Activated CD4-positive, alpha-beta T cell treated with anti-CD3 and anti-CD28 coated beads, Interleukin-2, amount 50 U/mL, for 24 hours (primary cell): ENCODE measurements at places on chromosomes 3 and 15.
A peak's percentile ranks its signal among the peaks of the same experiment; 100 is the strongest.

DNA sequence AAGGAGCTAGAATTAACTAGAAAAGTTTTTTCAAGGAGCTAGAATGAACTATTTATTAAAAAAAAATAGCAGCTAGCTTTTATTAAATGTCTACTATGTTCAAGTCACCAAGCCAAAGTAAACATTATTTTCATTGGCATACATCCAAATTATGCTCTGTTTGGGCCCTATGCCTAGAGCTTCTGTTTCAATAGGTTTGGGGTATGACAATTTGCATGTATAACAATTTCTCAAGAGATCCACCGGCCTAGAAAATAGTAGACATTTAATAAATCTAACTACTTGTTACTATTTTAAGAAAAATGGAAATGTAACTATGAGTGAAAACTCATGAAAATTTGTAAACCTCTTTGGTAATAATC, 8.0 kb downstream of the GABRR3 start:
- DNase-seq, result no peak

- DNase-seq, result no peak
Measured at GRCh38 chr3:18751514-18751913, 326.4 kb upstream of the SATB1 start.

GRCh38 chr15:58413253-58413652, 18.5 kb upstream of the LIPC start:
- no peak for DNase-seq

DNA sequence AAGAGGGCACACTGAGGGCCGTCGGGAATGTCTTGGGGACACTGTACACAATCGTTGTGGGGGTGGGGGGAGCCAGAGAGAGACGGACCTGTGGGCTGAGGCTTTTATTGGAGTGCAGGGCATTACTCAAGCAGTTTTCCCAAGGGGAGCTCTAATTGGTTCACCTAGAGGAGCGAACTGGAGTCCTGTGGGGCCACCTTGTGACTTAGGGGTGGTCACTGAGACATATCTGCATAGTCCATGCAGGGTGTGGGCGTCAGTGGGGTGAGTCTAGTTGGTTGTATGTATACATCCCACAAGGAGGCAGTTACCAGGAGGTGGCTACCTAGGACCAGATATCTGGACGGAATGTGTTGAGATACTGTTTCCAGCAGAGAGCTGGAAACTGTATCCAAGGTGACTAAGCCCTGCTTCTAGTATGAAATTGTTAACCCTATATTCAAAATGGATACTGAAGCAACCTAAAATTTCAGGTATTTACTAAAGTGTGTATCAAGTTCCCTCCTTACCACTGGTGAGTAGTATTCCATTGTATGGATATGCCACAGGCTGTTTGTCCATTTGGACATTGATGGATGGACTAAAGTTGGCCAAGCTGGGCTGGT, 2.6 kb upstream of the PIGZ start:
- no peak for DNase-seq

- no peak for DNase-seq
Measured at GRCh38 chr3:24162929-24163328, 217.8 kb downstream of the NR1D2 start.

DNA sequence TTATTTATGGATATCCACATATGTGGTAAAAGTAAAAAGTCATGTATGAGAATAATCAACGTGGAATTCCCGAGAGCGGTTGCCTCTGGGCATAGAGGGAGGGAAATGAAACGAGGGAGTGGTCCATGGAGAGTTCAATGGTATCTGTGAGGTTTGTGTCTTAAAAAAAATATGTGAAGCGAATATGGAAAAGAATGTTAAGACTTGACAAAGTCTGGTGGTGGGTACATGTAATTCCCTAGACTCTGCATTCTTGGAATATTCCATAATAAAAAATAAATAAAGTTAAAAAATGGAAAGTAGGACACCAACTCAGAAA, 28.4 kb downstream of the FAM43A start:
- DNase-seq, result no peak

DNA sequence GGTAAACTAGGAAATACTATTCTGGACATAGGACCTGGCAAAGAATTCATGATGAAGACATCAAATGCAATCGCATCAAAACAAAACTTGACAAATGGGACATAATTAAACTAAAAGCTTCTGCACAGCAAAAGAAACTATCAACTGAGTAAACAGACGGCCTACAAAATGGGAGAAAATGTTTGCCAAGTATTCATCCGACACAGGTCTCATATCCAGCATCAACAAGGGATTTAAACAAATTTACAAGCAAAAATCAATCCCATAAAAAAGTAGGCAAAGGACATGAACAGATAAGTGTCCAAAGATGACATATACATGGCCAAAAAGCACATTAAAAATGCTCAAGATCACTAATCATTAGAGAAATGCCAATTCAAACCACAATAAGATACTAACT, 1088.9 kb downstream of the NAALADL2 start:
- DNase-seq, result no peak

- no peak for DNase-seq
Measured at GRCh38 chr15:60895986-60896385, 333.1 kb downstream of the RORA start.

GRCh38 chr15:41989573-41990242, 17.4 kb upstream of the EHD4 start:
- peak; percentile 87 for DNase-seq

- DNase-seq, result no peak
Measured at GRCh38 chr3:159458010-159458409, 530.6 kb upstream of the IL12A start.

DNA sequence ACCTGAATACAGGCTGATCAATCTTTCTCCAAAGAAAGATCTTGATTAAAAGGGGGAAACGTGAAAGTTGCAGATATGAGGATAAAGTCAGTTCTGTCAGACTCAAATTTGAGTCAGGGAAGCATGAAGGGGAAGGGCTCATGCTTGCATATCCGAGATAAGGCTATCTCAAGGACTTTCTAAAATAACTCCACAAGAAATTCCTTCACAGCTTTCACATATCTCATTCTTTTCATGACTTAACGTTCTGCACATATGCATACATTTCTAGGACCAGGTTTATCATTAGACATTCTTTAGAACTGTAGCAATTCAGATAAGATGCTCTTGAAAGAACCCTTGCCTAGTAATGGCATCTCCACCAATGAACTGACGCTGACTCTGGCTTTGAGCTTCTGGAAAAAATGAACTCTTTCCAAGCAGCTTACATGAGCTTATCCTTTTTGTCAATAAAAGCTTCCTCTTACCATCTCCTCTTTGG, 15.9 kb downstream of the SH3GL3 start:
- no peak for DNase-seq

DNA sequence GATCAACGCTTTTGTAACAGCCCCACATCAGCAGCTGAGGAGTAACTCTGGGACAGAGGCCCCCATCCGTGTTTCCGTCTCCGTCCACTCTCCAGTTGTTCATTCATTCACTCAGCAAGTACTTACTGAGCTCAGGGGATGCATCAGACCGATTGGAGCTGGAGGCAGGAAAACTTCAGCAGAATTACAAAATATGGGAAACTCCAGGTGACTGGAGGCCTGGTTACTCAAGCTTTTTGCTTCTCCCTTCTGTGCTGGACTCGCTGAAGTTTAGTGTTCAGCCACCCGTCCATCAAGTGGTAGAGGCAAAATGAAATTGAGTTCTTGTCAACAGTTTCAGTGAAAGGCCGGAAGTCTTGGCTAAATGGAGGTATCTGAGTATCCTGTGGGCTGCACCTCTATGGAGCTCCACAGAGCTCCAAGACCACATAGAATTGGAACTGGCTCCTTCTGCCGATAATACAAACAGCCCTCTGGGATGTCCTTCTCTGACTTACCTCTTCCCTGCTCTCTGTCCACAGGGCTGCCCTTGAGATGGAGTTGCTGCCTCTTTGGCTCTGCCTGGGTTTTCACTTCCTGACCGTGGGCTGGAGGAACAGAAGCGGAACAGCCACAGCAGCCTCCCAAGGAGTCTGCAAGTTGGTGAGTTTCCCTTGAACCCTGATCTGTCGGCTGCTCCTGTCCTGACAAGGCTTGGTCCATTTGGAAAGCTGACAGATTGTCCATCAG, 14.7 kb downstream of the NRROS start:
- no peak for DNase-seq

- no peak for DNase-seq
Measured at GRCh38 chr15:27091270-27091940, 120.4 kb downstream of the GABRG3 start.

- DNase-seq, result peak; percentile 49
Measured at GRCh38 chr15:73950831-73951561, 24.7 kb downstream of the LOXL1 start.

DNA sequence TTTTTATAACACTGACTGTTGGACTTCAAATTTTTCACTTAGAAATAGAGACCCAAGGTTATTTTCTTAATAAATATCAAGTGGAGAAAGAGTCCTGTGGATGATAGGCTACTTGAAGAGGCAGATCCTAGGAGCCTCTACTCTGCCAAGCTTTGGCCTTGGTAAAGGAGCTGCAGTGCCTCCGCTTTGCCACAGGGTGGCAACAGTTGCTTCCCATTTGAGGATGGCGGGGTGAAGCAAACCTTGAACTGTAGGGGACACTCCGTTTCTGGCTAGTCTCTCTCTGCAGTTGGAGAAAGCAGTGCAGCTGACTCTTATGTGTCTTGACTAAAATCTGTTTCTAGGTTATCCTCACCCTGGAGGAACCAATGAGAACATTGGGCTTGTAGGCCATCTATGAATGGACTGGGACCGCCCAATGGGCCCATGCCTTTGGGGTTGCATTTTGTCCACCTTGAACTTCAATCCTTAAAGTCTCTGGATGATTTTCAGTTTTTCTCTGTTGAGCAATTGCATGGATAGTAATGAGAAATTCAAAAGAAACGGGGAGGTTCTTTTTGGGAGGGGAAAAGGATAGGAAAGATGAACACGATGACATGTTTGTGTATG, 9.8 kb downstream of the SCG5 start:
- DNase-seq, result peak; percentile 5

- no peak for DNase-seq
Measured at GRCh38 chr3:4740397-4741105, 238.7 kb upstream of the BHLHE40 start.

DNA sequence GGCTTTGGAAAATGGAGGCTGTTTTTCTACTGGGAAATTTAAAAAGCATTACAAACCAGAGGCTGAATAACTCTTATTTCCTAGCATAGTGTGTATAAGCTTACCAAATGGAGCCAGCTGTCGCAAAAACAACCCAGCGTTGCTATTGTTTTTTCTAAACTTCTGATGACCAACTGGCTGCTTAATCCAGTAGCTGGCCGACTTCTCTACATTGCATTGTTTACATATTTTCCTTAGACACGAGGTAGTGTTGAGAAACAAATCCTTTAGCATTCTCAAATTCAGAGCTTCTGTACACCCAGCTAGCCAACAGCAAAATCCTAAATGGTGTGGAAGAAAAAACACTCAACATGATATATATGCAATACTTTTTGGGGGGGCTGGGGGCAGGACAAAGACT, 161.0 kb upstream of the ADAMTS9 start:
- DNase-seq, result no peak

DNA sequence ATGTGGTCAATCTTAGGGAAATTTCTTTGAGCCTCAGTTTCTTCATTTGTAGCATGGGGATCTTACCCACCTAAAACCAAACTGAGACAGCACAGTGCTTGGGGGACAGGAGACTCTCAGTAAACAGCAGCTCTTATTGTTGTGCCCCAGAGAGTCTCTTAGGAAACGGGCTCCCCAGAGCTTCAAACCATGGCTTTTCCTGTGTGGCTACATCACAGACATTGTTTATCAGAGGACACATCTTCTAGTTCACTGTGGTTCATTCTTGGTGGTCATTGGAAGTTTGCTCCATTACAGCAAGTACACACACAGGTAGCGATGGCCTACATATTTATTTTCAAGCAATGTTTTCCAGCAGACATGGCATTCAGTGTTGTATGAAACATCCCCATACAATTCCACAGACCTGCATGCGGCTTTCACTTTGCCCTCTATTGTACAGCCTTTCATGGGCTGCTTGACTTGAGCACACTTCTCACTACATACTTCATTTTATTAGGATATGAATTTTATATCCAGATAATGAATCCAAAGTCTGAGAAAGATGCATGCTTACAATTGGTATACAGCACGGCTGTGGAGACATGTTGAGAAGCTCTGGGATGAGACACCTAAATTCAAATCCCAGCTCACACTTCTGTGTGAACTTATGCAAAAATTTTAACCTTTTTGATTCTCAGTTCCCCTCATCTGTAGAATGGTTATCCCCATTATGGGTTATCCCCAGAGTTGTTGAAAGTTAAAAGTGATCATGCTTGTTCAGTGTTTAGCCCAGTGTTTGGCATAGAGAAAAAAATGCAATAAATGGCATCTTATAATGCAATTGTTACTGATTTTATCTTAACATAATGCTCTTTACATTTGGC, 84.8 kb upstream of the ICE2 start:
- no peak for DNase-seq

DNA sequence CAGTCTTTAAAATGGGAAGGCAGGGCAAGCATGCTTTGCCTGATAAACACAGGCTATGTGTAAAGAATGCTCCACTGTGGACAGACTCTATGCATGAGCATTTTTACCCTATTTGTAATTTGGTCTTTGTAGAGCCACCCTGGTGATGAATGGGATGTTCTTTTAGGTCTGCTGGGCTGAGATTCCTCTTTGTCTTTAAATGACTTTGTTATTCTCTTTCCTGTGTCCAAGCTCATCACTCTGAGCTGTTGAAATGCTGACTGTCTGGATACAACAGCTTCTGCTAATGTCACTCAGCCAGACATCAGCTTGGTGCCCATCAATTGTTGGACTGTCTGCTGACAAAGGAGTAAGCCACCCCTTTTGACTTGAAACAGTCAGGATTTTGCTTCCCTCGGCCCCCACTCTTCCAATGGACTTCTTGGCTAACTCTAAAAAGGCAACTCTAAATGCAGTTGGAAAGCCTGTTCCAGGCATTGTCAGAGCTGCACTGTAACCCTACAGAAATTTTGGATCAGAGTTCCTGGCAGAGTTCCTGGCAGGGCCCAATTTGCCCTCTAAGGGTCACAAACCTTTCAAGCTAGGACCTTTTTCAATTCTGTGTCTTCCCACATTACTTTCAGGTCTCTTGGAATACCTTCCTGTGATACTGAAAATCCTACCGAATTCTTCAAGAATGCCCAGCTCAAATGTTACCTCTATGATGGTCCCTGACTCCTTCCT, 40.5 kb upstream of the EIF1B start:
- DNase-seq, result no peak

- no peak for DNase-seq
Measured at GRCh38 chr3:30610702-30611368, 4.4 kb downstream of the TGFBR2 start.

DNA sequence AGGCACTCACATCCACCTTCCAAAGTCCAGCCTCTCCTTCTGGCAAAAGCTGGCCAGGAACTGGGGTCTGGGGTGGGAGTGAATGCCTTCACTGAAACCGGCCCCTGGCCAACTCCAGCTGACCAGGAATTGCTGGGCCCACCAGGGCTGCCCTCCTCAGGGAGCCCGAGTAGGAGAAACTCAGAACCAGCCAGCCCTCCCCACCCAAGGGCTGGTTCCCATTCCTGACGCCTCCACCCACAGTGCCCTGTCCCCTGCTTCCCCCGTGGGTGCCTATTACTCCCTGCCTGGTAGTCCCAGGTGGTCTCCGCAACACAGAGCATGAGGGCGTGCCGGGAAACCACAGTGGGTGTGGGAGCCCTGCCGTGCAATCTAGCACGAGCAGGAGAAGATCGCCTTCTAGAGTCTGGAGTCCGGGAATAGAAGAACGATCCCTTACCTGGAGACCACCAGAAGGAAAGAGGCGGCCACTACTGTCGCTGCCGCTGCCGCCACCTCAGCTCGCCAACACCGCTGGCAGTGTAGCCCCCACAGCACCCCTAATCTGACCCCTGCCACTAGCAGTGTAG, 178.8 kb downstream of the POTEB3 start:
- no peak for DNase-seq

GRCh38 chr3:3848923-3849275, 49.7 kb downstream of the LRRN1 start:
- no peak for DNase-seq
